C1 segment of cervical spinal cord (tissue), 14 donors: ENCODE measurements at places on chromosomes 1 and 21.

GRCh38 chr1:158285756-158286241, 3.9 kb upstream of the CD1C start:
- DNase-seq, result peak; percentile 27

- no peak for DNase-seq
Measured at GRCh38 chr1:56534130-56534651, 45.2 kb downstream of the PLPP3 start.

DNA sequence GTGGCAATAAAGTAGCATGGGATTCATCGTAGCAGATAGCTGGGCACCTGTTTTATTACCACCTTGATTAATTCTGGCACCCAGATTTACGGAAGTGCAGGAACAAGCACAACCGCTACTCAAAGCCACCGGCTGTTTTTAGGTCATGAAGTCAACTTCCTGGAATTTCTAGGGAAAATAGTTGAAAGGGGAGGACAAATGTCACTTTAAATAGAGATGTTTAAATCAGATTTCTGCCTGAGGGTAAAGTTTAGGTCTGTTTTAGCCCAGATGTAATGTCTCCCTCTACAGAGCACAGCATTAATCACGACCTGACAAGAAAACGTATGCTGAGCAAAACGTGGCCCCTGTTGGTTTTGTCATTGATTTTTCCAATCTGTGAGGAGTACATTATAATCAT, 8.0 kb downstream of the ADGRL2 start:
- DNase-seq, result no peak

DNA sequence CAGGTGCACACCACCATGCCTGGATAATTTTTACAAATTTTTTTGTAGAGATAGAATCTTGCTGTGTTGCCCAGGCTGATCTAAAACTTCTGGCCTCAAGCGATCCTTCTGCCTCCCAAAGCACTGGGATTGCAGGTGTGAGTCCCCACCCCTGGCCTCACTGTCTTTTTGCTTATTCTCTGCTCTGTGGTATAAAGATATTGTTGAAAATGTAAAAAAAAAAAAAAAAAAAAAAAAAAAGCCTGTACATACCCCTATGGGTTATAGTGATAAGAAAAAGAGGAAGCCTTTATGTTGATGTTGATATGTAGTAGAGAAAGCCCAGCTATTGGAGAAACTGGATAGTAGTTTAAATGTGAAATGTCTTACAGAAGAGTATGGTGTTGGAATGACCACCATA, 125.8 kb downstream of the XPR1 start:
- no peak for DNase-seq

- DNase-seq, result no peak
Measured at GRCh38 chr1:162688931-162689330, 56.7 kb downstream of the DDR2 start.

DNA sequence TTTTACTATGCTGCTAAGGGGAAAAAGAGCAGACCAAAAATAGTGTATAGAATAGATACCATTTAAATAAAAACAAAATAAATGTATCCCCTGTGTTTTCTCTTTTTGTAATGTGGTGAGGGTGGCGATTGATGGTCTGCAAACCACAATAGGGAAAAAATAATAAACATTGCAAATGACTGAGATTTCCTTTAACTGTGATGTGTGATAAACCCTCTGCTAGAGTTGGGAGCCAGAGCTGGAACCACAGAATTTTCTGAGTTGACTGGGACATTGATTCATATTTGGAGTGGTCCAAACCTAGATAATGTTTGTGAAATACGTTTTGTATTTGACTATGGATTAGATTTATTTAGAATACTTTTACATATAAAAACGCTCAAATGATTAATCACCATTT, 70.6 kb upstream of the PTGFR start:
- DNase-seq, result no peak

DNA sequence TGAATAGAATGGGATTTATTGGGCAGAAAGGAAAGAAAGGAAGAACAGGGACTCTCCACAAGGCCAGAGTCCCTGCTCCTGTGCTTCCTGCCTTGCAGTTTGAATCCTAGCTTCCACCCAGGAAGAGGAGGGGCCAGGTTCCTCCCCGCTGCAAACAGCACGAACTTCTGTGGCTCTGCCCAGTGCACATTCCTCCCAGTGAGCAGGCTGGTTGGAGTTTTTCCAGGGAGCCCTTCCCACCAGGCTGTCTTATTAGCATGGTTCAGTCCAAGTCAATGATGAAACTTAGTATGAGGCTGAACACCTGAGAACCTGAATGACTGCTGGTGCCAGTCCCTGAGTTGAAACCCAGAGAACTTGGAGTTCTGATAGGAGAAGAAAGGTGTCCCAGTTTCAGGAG, 247.2 kb downstream of the DUSP10 start:
- no peak for DNase-seq
